NCI-H82 (cell line): ENCODE measurements at places on chromosomes 1 and 21.

DNA sequence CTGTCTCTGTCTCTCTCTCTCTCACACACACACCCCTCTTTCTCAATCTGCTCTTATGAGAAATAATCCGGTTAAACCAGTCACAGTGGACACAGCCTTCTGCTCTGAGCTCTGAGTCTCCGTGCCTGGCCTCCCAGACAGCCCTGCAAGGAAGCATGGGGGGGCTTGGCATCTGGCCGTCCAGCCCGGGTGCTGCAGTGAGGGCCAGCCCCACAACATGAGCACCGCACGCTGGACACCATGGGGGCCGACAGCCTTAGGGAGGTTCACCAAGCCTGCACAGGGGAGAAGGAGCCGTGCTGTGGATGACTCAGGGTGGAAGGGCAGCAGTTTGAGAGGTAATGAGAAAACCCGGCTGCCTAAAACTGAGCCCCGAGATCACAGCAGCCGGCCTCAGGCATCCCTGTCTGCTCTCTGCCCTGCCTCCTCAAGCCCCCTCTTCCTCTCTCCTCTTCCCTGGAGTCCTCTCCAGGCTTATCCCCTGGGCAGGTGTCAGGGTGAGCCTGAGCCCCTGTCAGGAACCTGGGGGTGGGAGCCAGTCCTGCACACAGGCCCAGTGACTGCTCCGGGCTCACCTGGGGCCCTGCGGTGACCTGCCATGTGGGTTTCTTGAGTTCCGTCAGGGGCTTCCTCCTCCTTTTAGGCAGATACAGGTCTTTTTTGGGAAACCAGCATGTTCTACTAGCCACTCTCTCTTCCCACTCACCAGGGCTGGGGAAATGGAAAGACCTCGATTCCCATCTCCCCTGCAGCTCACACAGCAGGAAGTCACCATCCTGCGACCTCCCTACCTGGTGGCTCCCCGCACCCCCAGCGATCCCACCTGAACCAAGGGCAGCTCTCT, 92.8 kb downstream of the ITPKB start:
- DNase-seq: peak; percentile 96

GRCh38 chr21:46454634-46455390, 3.9 kb upstream of the DIP2A start:
- no peak for DNase-seq

GRCh38 chr1:222911866-222912265, 97.0 kb downstream of the DISP1 start:
- no peak for DNase-seq

GRCh38 chr1:182768963-182769362, 20.6 kb upstream of the NPL start:
- DNase-seq: peak; percentile 62

DNA sequence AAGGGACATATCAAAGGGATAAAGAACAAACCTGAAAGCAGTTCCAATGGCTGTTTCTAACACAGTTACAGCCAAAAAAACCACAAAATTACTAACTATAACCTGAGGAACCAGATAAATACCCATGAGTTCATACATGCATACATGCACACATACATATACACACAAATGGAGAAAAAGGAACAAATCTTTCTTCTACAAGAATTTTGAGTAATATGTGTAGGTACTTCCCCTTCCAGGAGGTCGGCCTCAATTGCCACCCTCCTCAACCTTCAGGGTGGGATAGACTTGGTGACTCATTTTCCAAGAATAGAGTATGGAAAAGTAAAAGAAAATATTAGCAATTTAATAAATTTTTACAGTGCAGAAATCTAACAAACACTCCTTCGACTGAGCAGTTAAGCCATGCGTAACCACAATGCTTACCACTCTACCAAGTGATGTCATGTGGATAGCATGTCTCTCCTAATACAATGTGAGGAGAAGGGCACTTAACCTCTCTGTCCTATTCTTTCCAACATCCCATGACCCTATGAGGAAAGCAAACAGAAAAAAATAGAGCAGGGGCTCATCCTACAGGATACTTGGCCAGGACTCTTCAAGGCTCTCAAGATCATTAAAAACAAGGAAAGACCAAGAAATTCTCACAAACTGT, 243.0 kb upstream of the RUNX1 start:
- no peak for DNase-seq

DNA sequence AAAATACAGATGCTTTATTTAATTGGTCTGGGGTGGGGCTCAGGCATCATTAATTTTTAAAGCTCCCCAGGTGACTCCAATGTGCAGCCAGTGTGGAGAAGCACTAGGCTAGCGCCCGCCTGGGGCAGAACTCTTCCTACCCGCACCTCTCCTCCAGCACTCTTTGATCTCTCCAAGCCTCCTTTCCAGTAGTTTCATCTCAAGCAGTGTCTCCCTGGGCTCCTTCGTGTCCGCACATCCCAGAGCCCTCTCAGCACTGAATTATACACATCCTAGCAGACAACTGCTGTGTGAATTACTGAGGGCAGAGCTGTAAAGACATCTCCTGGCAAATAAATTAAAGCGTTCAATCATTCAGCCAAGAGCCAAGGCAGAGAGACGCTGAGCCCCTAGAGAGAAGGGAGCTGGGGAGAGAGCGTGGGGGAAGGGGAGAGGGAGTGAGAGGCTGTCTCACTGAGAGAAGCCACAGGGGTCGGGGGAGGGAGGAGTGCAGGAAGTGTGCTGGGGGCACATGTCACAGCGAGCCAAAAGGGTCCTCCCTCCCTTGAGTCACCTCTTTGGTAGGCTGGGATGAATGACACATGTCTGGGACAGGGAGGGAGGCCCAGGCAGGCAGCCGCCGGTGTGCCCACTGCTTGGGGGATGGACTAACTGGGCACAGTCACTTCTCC, 21.0 kb upstream of the PARP1 start:
- DNase-seq: peak; percentile 37

DNA sequence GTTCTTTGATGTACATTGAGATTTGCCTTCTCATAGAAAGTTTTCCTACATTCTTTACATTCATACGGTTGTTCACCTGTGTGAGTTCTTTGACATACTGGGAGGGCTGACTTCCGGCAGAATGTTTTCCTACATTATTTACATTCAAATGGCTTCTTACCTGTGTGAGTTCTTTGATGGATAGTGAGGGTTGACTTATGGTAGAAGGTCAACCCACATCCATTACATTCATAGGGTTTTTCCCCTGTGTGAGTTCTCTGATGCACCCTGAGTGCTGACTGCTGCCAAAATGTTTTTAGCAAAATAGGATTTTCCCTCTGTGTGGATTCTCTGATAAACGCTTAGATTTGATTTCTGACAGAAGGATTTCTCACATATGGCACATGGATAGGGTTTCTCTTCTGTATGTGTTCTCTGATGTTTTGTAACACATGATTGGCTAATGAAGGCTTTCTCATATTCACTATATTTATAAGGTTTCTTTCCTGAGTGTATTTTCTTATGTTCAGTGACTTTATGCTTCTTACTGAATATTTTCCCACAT, 37.7 kb downstream of the JMJD4 start:
- DNase-seq: no peak

DNA sequence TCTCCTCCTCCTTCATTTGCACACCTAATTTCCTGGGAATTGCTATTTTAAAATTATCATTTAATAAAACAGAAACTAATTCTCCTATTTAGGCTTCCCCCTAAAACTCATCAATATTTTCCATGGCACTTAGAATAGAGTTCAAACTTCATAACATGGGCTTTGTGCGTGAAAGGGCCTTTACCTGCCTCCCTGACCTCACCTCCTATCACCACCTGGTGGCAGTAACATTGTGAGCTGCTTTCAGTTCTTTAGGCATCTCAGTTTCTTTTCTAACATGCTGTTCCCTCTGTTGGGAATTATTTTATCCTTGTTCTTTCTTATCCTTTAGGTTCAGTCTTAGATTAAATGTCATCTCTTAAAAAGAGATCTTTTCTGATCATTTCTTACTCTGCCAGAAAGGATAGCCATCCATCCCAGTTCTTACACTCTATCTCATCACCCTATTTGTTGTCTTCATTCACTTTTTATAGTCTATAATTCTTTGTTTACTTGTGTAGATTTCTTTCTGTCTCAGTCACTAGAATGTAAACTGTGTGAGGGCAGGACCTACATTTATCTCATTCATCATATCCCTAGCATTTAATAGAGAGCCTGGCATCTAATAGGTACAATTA, 133.8 kb upstream of the KIAA1614 start:
- peak; percentile 45 for DNase-seq

- DNase-seq: peak; percentile 98
These were observed 113.9 kb downstream of the CLIC6 start for GRCh38 chr21:34782506-34783360.

GRCh38 chr1:96049759-96050409, 671.7 kb upstream of the PTBP2 start:
- no peak for DNase-seq

- peak; percentile 85 for DNase-seq
These were observed 20.1 kb downstream of the FAAP20 start for GRCh38 chr1:2174348-2175054.

DNA sequence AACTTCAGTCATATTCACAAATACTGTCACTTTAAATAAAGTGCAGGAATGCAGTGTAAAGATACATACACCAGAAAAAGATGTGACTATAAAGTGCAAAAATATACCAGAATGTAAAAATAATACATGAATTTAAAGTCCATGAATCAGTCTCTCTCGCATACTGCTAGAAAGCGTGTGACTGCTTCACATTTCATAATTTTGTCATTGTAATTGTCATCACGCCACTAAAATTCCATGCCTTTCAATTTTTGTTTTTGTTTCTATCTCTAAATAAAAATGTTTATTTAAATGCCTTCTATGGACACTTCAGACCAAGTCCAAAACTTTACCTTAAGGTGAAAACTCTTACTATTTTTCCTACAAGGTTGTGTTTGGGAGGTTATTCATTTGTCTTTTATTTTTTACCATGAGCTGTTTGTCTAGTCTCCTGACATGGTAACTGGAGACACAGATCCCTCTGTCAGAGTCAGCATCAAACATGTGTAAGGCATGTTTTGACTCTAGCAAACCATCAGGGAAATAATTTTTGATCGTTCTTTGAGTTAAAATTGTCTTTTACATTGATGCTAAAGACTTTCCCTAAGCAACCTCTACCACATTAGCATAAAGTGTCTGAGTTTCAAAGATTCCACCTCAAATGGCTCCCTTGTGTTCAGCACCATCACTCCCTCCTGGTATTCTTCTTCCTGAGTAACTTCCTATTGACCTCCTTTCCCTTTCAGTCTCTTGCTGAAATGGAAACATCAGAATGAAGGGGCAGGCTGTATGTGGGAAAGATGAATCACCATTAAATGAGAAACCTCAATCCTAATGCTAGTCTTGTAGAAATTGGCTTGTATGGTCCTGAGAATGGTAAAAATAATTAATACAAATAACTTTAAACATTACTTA, 14.0 kb upstream of the AIM2 start:
- DNase-seq: no peak

DNA sequence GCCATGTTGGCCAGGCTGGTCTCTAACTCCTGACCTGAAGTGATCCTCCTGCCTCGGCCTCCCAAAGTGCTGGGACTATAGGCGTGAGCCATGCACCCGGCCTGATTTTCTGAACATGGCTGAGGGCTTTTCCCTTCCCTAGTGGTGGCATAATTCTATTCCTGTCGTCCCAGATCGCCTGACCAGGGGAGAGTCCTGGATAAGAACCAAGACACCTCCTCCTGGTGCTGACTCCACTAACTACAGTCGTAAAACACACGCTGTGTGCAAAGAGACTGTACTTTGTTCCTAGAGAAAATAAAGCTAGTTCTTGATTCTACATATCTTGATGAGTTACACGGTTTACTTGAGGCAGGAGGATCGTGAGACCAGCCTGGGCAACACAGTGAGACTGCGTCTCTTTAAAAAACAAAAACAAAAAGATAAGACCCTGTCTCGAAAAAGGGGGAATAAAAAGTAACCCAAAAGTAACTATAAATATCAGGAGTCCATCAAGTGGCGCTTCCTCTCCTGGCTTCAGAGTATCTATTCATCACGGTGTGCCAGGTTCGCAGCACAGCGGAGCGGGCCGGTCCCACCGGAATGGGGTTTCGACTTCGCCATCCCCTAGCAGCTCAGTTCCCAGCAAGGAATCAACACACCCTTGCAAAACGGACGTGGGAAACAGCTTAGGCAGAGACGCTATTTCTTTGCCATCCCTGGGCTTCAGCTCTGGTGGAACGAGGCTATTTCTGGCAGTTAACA, 973 bp downstream of the SDF4 start:
- peak; percentile 39 for DNase-seq

- DNase-seq: no peak
These were observed 134.4 kb upstream of the EDN2 start for GRCh38 chr1:41618871-41619270.

DNA sequence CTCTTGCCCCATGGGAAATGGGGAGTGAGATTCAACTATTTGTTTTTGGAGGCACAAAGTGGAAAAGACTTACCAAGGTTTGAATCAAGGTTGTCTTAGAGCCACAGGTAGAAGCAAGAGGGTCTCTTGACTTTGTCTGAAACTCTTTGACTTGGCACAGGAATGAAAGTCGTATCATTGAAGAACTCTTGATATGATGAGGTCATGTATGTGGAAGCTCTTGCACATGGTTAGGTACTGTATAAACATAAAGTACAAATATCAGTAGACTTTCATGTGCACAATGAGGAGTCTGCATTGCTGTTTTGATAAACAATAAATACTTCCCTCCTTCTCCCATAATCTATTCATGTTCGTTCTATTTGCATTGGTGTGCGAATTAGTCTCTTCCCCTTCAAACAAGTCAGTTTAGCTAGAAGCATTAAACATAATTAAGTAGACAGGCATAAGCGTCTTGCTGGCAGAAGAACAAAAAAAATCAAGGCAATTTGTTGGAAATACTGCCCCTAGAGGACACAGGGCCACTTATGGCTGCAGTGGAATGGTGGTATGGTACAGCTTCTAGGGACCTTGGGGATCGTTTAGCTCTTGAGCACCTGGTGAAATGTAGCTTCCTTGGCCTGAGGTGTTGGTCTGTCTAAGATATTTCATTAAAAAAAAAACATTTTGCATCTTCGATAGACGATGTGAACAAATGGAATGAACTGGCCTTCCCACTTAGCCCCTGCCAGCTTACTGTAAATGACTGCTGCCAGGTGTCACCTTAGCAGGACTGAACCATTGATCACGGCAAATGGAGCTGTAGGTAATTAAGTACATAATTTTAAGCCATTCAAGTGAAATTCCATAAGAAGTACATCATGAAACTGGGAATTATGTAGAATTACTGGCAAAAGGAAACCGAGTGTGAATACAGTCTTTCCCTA, 218.0 kb upstream of the GALNT2 start:
- DNase-seq: peak; percentile 80

- DNase-seq: no peak
These were observed 34.4 kb downstream of the FH start for GRCh38 chr1:241485145-241485544.

GRCh38 chr21:40796464-40796863, 50.5 kb downstream of the DSCAM start:
- DNase-seq: no peak
